ENCODE measurements at places on chromosomes 7 and 10.
A peak's percentile ranks its signal among the peaks of the same experiment; 100 is the strongest.

- no peak for DNase-seq
These were observed 17.4 kb upstream of the KIF5B start for GRCh38 chr10:32073659-32074058.

DNA sequence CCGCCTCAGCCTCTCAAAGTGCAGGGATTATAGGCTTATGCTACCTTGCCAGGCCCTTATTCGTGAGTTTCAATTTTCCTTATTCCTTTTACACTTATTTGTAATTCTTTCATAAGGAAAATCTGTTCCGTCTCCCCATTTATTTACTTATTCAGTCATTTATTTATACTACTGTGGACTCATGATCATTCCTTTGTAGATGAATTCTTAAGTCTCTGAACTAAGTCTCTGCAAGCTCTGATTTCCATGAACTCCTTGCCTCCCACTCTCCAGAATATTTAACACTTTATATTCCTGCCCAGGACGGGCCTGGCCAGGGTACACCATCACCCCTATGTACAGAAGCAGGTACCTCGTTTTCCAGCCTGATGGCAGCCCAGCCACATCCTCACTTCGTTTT is 39.4 kb downstream of the PFKFB3 start:
- DNase-seq: no peak

DNA sequence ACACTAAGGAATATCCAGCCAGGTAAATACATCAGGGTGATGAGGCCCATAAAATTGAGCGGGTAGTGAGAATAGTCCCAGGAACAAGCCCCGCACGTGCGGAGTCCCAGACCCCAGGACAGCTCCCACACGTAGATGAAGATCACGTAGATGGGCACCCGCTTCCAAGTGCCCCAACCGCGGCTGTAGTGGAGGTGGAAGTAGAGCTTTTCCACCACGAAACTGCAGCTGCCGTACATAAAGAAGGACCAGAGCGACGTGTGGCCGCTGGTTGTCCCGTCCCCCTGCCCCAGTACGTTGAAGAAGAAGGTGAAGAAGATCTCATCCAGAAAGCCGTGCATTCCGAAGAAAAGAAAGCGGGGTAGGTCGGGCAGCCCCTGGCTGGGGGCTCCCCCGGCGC is 948 bp downstream of the TMEM229A start:
- no peak for DNase-seq

GRCh38 chr10:114825513-114826253 is 4.1 kb downstream of the FHIP2A start:
- peak; percentile 67 for DNase-seq

- no peak for DNase-seq
These were observed 19.1 kb upstream of the PRKRIP1 start for GRCh38 chr7:102376964-102377466.

DNA sequence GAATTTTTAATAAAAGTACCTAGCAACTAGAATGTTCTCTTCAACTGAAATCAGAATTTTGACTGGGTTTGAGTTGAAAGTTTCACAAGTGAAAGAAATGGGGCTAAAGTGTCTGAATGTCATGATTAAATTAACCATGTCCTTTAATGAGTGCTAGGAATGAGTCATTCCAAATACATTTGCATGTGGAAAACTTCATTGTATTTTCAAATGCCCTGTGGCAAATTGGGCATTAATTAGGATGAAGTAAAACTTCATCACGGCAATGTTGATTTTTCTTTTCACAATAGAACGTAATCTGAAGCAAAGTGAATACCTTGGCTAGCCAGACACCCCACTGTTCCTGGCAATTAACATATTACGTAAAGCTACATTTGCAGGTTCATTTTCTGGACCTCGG is 166.6 kb downstream of the KIAA1217 start:
- no peak for DNase-seq

DNA sequence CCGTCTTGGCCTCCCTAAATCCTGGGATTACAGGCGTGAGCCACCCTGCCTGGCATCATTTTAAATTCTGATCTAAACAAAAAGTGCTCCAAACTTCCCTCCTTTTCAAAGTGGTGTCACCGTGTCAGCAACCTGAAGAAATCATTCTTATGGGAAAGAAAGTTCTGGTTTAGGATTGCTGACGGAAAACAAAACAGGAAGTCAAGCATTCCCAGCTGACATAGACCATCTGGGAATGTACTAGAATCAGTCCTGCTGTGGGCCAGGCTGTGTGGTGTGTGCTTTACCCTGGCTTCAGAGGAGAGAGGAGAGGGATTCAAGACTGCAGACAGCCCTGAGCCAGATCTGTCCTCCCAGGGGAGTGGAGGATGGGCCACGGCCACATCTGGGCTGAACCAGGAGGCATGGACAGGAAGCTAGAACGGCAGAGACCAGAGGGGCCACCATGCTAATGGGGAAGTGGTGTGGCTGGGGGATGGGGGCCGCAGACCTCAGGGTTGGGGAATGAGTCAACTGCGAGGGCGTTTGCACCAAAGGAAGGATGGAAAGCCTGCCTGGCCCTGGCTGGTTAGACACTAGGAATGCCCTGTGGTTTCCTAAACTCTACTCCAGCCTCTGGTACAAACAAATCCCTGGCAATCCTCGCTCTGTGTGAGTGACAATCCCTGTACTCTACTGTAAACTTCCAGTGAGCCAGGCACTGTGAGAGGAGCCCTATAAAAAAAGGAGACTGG is 16.7 kb upstream of the CLIP2 start:
- peak; percentile 94 for DNase-seq

- peak; percentile 24 for DNase-seq
These were observed 25.6 kb upstream of the SOSTDC1 start for GRCh38 chr7:16491148-16491547.

GRCh38 chr7:117347962-117348672 is 25.3 kb upstream of the WNT2 start:
- no peak for DNase-seq

DNA sequence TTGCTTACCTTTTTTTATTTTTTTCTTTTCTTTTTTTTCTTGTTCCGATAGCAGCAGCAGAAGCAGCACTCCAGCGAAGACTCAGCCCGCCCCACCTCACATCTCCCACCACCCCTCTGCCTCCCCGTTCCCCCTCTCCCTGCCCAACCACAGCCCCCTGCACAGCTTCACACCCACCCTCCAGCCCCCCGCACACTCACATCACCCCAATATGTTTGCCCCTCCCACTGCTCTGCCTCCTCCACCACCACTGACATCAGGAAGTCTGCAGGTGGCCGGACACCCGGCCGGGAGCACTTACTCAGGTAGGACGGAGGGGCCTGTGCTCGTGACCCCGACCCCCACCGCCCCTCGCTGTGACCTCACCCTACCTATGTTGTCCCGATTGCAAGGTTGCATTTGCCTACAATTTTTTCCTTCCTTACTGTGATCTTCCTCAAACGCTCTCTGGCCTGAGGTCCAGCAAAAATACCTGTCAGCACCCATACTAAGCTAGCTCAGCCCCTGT is 367.2 kb upstream of the GALNT17 start:
- DNase-seq: no peak

GRCh38 chr10:46541735-46542566 is 14.5 kb downstream of the GPRIN2 start:
- no peak for DNase-seq

DNA sequence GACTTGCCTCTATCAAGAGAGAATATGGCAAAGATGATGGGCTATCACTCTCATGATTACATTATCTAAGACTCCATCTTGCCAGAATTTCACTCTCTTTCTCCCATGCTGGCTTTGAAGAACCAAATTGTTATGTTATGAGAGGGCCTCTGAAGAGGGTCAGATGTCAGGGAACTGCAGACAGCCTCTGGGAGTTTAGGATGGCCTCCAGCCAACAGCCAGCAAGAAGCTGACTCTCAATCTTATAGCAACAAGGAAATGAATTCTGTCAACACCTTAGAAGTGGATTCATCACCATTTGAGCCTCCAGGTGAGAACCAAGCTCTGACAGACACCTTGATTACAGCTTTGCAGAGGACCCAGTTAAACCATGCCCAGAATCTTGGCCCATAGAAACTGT is 33.6 kb downstream of the ZNF22 start:
- no peak for DNase-seq

- DNase-seq: no peak
These were observed 23.8 kb downstream of the CHST15 start for GRCh38 chr10:124069341-124070264.

GRCh38 chr7:37703361-37703760 is 19.8 kb downstream of the GPR141 start:
- no peak for DNase-seq

GRCh38 chr7:106757846-106758245 is 96.9 kb upstream of the CCDC71L start:
- no peak for DNase-seq

DNA sequence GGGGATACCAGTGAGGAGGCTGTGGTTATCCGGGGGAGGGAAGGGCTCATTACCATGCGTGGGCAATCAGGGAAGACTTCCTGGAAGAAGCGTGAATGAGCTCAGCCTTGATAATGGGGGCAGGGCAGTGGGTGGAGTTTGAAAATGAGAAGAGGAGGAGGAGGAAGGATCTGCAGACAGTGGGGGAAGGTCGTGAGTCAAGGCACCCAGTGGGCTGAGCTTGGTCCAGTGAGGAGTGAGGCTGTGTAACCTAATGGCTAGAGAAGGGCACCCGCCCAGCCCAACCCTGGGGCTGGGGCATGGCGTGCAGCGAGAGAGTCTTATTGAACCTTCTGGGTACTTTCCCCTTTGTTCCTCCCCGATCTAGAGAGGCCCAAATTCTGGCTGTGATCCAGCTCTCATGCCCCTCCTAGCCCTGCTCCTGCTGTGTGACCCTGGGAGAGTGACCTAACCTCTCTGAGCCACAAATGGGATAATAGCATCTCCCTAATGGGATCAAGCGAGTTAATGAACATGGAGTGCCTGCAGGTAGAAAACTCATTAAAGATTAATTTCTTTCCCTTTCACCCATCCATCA is 31.5 kb downstream of the CLIP2 start:
- no peak for DNase-seq

GRCh38 chr10:133415752-133416151 is 8.7 kb downstream of the SPRN start:
- DNase-seq: no peak

DNA sequence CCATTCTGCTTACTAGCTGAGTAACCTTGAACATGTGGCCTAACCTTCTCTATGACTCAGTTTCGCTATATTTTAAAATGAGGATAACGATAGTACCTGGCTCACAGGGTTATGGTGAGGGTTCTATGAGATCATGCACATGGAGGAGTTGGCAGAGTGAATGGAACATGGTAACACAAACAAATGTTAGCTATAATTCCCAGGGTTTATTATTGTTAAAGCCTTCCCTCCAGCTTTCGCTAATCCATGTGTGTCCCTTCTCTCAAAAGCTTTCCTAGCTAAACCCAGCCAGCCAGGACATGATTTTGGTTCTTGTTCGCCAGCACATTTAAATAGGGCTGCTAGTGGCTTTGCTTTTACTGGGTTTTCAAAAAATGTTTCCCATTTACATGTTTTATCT is 361.0 kb upstream of the NFE2L3 start:
- no peak for DNase-seq

GRCh38 chr10:581776-582330 is 107.6 kb downstream of the DIP2C start:
- no peak for DNase-seq

GRCh38 chr7:107167483-107168232 is 1.1 kb upstream of the HBP1 start:
- peak; percentile 91 for DNase-seq

- no peak for DNase-seq
These were observed 161.4 kb downstream of the RAPGEF5 start for GRCh38 chr7:22195397-22196172.

DNA sequence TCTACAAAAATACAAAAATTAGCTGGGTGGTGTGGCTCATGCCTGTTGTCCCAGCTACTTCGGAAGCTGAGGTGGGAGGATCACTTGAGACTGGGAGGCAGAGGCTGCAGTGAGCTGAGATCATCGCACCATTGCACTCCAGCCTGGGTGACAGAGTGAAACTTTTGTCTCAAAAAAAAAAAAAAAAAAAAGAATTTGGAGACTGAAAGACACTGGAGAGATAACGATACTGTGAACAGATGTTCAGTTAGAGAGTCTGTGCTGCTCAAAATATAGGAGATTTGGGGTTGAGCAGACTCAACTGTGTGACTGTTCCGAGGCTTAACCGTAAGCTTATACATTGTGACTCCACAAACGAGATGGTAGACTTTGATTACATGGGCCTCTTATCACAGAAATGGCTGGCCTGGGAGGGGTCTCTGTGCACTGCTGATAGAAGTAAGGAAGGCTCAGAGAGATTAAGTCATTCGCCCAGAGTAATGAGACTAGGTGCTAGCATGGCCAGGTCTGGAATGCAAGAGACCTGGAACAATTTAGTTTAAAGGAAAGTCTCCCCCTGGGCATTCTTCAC is 19.4 kb downstream of the WBP1L start:
- no peak for DNase-seq

- DNase-seq: no peak
These were observed 109.1 kb downstream of the DNAJB6 start for GRCh38 chr7:157445956-157446295.

DNA sequence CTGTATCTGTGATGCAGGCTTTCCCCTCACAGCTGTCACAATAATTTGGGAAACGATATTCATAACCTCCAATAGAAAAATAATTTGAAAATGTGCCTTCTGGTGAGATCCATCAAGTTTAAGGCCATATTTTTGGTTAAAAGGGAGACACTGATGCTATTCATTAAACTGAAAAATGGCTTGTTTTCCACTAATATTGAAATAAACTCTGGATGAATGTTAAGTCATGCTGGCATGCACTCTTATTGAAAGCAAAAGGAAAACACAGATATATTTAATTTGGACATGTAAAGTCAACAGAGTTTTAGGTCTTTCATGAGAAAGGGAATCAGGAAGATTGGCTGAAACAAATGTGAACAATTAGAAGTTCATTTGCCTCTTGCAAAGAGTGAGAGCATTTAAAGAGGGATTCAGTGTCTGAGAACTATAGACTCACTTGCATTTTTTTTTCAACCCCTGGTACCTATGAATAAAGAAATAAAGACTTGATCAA is 879.2 kb downstream of the LRMDA start:
- DNase-seq: no peak

DNA sequence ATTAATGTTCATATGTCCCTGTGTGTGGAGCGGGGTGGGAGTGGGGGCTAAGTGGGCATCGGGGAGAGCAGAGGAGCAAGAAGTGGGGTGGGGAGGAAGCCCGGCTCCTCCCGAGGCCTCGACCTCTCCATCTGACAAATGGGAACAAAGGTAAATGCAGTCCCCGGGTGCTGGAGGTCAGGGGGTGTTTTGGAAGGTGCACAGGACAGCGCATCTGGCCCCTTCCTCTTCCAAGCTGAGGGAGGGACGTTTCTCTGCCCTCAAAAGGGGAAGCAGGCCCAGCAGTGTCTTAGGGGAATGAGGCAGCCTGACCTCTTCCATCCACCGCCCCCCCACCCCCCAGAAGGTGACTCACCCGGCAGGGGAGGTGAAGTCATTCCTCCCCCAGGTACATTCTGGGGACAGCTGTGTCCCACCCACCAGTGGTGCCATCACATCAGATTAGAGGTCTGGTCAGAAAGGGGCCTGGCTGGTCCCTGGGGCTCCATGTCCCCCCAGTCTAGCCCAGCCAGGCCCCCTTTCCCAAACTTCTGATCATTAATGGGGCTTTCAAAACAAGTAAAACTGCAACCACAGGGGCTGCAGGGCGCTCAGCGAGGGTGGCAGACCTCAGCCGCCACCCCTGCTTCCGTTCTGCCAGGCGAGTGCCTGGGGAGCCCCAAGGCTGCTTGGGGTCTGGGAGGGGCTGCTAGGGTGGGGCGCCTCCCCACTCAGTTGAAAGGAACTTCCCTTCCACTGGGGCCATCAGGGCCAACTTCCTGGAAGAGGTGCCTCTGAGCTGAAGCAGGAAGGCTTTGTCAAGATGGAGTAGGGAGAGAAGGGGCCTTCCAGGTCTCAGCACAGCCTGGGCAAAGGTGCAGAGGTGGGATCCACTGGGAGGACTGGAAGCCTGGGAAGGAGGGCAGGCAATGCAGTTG is 10.8 kb downstream of the LFNG start:
- peak; percentile 63 for DNase-seq

GRCh38 chr7:131625817-131626372 is 69.5 kb upstream of the PODXL start:
- peak; percentile 98 for DNase-seq
